ENCODE measurements at places on chromosomes 3 and 15.

- no peak for DNase-seq
Observed at GRCh38 chr3:134030379-134031347, 938 bp upstream of the SLCO2A1 start.

GRCh38 chr15:96187341-96188305 lies 142.9 kb upstream of the NR2F2 start:
- DNase-seq = no peak

GRCh38 chr15:57427367-57427821 lies 51.1 kb downstream of the CGNL1 start:
- DNase-seq = no peak

DNA sequence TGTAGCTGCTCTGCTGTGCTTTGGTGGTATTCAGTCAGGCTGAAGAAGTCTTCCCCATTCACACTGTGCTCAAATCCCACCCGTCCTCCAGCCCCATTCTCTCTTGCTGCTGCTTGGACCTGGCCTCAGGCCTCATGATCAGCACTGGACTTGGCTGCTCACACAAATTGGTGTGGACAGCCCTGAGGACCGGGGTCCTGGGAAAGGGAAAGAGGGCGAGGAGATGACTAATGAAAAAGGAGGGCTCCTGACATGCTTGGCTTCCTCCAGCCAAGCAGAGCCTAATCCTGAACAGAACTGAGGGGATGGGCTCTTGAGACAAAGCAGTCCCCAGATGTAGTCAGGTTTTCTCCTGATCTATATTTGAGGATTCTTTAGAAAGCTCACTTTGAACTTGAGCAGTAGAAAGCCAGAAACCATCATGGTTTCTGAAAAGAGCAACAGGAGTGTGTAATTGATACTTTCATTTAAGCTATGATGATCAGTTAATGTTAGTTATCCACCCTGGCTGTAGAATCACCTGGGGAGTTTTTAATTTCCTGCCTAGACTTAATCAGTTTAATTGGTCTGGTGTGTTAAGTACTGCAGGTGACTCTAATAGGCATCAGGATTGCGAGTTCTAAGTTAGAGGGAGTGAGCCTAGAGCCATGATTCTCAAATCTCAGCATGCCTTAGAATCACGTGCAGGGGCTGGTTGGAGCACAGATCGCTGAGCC lies 79.4 kb upstream of the THBS1 start:
- DNase-seq = no peak

GRCh38 chr3:187210545-187211327 lies 13.4 kb downstream of the RTP1 start:
- no peak for DNase-seq

- DNase-seq = peak; percentile 5
Observed at GRCh38 chr3:185823078-185824044, 1.5 kb downstream of the IGF2BP2 start.

DNA sequence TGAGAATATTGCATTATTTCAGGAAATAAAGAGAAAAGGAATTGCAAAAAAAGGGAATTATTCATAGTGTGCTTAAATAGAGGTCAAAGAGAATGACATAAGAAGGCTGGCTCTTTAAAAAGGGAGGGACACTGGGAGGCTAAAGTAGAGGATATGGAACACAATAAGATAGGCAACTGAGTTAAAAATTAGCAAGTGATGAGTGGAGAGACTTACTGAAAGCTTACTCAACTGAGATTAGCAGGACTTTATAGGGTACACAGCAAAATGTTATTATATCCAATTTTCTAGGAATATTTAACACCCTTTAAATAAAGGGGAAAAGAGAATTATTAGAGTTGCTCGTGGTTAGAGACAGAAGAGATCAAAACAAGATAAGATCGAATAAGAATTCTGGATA lies 375.2 kb downstream of the LSAMP start:
- DNase-seq = no peak

GRCh38 chr3:120071259-120071658 lies 23.0 kb downstream of the GSK3B start:
- no peak for DNase-seq

- DNase-seq = no peak
Observed at GRCh38 chr3:169946336-169946735, 20.3 kb upstream of the SEC62 start.

- DNase-seq = no peak
Observed at GRCh38 chr3:134406331-134407238, 32.3 kb upstream of the AMOTL2 start.

GRCh38 chr3:194738254-194739093 lies 52.8 kb downstream of the FAM43A start:
- DNase-seq = no peak

All from activated CD4-positive, alpha-beta T cell treated with anti-CD3 and anti-CD28 coated beads, Interleukin-10, Interleukin-2, amounts not matched to agents 100 ng/mL and 50 ng/mL, durations not matched to agents 16 hours and 8 hours (primary cell).